ENCODE measurements at places on chromosomes 5 and 9.

- DNase-seq, result no peak
Measured at GRCh38 chr5:77308154-77308960, 97.9 kb downstream of the PDE8B start.

DNA sequence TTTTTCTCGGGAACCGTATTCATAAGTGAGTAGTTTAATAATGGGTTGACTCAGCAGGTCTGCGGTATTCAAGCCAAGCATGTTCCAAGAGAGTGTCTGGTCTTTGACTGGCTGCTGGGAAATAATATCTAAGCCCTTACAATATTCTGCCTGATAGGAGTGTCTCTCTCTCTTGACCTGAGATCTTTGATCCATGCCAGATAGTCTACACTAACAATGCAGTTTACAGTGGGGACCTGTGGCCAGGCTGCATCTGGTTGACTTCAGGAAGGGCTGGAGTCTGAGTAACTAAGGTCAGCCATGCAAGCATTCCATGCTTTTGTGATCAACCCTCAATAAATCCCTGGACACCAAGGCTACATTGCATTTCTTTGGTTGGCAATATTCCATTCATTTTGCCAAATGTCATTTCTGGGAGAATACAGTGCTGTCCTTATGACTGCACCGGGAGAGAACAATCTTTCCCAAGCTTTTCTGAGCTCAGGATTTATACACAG lies 195.5 kb downstream of the SEMA5A start:
- DNase-seq, result no peak

GRCh38 chr9:111937301-111937700 lies 40.7 kb downstream of the UGCG start:
- peak; percentile 69 for DNase-seq

GRCh38 chr5:91271999-91272398 lies 111.1 kb downstream of the ARRDC3 start:
- DNase-seq, result no peak

- no peak for DNase-seq
Measured at GRCh38 chr5:87136733-87137132, 130.9 kb upstream of the RASA1 start.

DNA sequence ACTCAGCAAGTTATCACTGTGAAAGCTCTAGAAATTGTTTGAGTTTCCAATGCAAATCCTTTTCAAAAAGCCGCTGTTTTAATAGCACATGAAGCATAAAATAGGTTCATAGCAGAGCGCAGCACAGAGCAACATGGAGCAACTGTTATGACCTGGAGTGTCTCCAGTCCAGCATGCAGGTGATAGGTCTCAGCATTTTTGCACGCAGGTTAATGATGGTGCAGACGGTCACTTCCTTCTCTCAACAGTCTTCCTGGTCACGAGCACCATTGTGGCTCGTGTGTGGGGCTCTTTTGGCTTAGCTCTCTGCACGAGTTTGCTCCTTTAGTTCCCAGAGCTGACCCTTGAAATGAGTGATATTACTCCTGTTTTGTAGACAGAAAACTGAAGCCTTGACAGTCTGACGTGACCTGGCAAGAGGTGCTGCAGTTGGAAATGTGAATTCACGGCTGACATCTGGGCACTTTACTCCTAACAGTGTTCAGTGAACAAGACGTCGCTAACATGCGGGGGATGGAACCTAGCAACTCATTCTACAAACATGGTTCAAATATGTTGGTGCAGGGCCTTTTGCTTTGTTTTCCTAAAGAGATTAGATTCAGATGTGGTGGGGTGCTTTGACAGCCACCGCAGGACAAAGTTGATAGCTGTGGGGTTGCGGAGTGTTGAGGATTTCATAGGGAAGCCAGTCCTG lies 10.0 kb downstream of the TENT4A start:
- no peak for DNase-seq

DNA sequence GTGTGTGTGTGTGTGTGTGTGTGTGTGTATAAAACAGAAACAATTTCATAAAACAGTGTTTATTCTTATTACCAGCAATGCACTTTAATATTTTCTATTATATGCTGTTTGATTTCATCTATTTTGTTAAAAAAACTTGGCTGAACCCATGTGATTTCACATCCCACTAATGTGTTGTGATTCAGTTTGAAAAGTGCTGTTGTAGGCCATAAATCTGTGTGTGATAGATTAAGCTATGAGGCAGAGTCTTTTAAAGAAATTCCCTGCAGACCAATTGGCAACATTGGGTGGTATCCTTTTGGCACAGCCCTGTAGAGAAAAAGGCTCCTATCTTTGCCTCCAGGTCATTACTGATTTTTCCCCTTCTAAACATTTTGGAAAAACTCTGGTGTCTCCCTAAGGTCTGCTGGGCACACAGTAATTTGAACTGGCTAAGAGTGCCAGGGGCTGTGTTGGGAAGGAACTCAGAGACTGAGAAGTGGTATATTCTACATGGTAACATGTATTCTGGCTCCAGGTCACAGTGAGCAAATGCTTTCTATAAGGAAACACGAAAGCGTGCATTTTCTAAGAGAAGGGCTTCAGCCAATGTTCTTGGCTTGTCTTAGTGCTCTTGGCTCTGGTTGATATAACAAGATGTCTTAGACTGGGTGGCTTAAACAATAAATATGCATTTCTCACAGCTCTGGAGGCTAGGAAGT lies 4.5 kb downstream of the CAMK4 start:
- DNase-seq, result no peak

GRCh38 chr9:706073-706472 lies 135.4 kb upstream of the DMRT1 start:
- no peak for DNase-seq

DNA sequence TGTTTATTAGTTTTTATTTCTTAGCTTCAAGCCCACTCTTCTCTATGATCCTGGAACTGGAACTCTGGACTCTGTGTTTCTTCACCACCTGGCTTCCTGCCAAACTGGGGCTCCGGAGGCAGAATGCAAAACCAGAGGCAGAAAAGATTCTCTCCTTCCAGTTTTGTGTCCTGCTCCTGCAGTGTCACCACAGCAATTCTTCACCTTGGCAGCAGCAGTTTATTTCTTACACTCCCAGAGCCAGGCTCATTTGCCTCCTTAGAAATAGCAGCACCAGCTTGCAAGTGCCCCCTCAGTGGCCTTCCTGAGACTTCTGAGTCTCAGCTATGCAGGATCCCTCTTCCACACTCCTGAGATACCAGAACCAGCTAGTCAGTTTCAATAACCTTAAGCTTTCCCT lies 26.7 kb upstream of the CAMK4 start:
- no peak for DNase-seq

DNA sequence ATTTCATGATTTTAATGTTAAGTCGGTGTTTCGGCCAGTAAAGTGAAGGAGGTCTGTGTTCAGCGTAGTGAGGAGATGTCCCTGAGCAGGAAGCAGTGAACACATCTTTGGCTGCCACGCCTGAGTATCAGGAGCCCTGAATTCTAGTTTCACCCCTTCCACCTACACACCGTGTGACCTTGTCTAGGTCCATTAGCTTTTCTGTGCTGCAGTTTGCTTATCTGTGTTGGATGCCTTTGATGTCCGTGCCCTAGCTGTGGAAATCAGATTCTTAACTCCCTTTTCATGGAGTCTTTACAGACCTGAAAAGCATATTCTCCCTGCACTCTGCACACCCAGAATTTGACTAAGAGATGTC lies 601 bp downstream of the FBXO38 start:
- peak; percentile 48 for DNase-seq
